ENCODE measurements at places on chromosomes 13 and 19.

DNA sequence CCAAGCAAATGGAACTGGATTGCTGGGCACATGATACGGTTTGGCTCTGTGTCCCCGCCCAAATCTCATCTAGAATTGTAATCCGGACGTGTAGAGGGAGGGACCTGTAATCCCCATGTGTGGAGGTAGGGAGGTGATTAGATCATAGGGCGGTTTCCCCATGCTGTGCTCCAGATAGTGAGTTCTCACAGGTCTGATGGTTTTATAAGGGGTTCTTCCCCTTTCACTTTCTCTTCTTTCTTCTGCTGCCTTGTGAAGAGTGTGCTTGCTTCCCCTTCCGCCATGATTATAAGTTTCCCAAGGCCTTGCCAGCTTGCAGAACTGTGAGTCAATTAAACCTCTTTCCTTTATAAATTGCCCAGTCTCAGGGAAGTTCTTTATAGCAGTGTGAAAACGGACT lies 32.6 kb upstream of the MTIF3 start:
- DNase-seq = no peak

GRCh38 chr13:25847635-25848626 lies 203.9 kb downstream of the SHISA2 start:
- DNase-seq = no peak

DNA sequence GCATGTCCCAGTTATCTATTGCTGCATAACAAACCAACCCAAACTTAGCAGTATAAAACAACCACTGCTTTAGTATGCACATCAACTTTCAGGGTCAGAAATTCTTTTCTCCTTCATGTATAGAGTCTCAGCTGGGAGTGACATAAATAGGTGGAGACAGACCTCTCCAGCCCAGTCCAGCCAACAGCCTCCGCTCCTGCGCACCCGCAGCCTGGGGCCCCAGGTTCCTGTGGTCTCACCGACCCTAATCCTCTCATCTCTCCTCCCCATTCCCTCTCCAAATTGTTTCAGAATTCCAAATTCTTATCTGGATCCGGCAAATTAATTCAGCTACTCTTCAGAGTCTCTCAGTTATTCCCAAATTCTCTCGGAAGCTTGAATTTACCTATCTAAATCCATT lies 522 bp upstream of the ATP12A start:
- no peak for DNase-seq

GRCh38 chr13:101511766-101512165 lies 59.3 kb downstream of the ITGBL1 start:
- no peak for DNase-seq

GRCh38 chr19:45473367-45473681 lies 5.5 kb downstream of the FOSB start:
- no peak for DNase-seq
